GM12891 (cell line): ENCODE measurements at places on chromosomes 11 and 22.

DNA sequence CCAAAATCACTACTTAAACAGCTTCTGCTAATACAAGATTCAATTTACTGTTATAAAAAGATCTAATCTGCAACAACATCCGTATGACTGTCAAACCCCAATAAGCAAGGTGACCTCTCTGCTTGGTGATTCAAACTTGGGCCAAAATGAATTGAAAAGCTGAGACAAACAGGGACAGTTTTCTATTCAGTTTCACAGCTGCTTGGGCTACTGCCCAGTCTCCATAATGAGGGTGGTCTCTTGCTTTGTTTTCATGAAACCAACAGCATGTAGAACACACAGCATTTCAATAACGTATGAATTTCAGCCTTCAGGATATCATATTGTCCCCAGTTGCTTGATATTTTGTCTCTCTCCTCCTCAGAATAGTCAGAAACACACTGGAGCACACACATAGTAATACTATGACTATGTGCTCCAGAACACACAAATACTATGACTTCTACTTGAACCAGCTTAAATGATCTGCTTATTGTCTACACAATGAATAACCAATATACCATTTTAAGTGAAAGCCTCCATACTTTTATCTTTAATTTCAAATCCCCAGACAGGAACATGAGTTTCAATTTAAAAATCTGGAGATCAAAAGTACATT, 285.0 kb downstream of the TTC28 start:
- no peak for DNase-seq

GRCh38 chr11:17412488-17413180, 24.2 kb upstream of the KCNJ11 start:
- no peak for DNase-seq

DNA sequence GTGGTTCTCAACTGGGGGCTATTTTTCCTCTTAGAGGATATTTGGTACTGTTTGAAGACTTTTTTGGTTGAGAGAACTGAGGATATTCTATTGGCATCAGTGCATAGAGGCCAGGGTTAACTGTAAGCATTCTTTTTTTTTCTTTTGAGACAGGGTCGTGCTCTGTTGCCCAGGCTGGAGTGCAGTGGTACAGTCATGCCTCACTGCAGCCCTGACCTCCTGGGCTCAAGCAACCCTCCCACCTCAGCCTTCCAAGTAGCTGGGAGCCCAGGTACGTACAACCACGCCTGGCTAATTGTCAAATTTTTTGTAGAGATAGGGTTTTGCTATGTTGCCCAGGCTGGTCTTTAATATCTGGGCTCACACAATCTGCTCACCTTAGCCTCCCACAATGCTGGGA, 12.9 kb downstream of the MMP7 start:
- DNase-seq = no peak

DNA sequence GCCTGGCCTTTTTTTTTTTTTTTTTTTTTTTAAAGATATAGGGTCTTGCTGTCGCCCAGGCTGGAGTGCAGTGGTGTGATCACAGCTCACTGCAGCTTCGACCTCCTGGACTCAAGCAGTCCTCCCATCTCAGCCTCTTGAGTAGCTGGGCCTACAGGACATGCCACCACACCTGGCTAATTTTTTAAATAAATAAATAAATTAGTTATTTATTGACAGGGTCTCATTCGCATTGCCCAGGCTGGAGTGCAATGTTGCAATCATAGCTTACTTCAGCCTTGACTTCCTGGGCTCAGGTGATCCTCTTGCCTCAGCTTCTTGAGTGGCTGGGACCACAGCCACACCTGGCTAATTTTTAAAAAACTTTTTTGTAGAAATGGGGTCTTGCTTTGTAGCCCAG, 10.5 kb downstream of the AP2A2 start:
- no peak for DNase-seq

DNA sequence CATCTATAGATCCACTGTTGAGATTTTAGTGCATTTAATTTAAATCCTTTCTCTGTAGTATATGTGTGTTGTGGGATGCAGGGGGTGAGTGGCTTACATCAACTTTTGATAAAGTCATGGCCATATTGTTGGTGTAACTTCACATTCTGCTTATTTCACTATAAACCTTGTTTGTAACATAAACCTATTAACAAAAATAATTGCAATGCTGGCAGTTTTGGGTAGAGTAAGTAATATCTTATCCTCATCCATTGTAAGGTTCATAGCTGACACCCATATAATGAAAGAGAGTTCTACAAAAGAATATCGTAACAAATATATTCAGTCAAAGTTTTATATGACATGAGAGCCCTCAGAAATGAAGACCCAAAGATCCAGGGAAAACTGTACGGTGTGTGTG, 601.7 kb upstream of the ANO3 start:
- no peak for DNase-seq

GRCh38 chr11:78408619-78409018, 9.0 kb downstream of the GAB2 start:
- DNase-seq = no peak

DNA sequence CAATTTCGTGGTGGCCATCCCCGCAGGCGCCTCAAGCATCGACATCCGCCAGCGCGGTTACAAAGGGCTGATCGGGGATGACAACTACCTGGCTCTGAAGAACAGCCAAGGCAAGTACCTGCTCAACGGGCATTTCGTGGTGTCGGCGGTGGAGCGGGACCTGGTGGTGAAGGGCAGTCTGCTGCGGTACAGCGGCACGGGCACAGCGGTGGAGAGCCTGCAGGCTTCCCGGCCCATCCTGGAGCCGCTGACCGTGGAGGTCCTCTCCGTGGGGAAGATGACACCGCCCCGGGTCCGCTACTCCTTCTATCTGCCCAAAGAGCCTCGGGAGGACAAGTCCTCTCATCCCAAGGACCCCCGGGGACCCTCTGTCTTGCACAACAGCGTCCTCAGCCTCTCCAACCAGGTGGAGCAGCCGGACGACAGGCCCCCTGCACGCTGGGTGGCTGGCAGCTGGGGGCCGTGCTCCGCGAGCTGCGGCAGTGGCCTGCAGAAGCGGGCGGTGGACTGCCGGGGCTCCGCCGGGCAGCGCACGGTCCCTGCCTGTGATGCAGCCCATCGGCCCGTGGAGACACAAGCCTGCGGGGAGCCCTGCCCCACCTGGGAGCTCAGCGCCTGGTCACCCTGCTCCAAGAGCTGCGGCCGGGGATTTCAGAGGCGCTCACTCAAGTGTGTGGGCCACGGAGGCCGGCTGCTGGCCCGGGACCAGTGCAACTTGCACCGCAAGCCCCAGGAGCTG, 24.8 kb downstream of the ADAMTS15 start:
- no peak for DNase-seq

- DNase-seq = no peak
These were observed 68.5 kb upstream of the CARD18 start for GRCh38 chr11:105208019-105208418.

GRCh38 chr22:46054091-46055073, 77.4 kb upstream of the WNT7B start:
- DNase-seq = no peak

- DNase-seq = no peak
These were observed 20.0 kb downstream of the CD82 start for GRCh38 chr11:44585421-44585820.

DNA sequence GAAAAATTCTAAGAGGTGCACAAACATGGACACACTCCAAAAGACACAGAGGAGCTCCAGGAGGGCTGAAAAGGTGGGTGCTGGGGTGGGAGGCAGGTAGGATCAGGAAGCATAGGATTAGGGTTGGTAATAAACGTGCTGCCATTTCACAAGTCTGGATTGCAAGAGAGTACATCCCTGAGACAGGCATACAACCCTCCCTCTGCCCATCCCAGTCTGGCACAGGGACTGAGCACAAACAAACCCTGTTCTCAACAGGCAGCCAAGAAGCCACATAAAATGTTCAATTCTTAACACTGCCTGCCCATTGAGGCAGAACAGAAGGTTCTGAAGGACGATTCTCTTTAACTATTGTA, 18.5 kb downstream of the SLC35F2 start:
- no peak for DNase-seq

- DNase-seq = no peak
These were observed 34.6 kb downstream of the IFT27 start for GRCh38 chr22:36741204-36741793.
